Fibroblast of skin of back (primary cell): ENCODE measurements at places on chromosomes 16 and 17.
A peak's percentile ranks its signal among the peaks of the same experiment; 100 is the strongest.

- DNase-seq: no peak
These were observed 34.3 kb downstream of the LIMD2 start for GRCh38 chr17:63665527-63666214.

DNA sequence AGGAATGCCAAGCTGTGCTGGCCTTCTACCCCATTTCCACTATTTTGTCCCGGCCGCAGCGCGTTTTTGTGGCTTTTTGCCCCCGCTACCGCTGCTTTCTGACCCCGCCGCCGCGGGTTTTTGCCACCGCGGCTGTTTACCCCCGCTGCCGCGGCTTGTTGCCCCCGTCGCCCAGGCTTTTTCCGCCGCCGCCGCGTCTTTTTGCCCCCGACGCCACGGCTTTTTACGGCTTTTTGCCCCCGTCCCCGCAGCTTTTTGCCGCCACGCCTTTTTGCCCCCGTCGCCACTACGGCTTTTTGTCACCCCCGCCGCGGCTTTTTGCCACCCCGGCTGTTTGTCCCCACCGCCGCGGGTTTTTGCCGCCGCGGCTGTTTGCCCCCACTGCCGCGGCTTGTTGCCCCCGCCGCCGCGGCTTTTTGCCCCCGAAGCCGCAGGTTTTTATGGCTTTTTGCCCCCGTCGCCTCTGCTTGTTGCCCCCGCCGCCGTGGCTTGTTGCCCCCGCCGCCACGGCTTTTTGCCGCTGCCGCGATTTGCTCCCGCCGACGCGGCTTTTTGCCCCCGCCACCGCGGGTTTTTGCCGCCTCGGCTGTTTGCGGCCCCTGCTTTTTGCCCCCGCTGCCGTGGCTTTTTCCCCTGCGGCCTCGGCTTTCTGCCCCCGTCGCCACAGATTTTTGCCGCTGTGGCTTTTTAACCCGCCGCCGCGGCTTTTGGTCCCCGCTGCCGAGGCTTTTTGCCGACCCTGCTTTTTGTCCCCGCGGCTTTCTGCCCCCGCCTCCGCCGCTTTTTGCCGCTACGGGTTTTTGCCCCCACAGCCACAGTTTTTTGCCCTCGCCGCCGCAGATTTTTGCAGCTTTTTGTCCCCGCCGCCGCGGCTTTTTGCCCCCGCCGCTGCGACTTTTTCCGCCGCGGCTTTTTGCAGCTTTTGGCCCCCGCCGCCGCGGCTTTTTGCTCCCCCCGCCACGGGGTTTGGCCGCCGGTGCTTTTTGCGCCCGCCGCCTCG is 520.4 kb upstream of the WSB1 start:
- no peak for DNase-seq

DNA sequence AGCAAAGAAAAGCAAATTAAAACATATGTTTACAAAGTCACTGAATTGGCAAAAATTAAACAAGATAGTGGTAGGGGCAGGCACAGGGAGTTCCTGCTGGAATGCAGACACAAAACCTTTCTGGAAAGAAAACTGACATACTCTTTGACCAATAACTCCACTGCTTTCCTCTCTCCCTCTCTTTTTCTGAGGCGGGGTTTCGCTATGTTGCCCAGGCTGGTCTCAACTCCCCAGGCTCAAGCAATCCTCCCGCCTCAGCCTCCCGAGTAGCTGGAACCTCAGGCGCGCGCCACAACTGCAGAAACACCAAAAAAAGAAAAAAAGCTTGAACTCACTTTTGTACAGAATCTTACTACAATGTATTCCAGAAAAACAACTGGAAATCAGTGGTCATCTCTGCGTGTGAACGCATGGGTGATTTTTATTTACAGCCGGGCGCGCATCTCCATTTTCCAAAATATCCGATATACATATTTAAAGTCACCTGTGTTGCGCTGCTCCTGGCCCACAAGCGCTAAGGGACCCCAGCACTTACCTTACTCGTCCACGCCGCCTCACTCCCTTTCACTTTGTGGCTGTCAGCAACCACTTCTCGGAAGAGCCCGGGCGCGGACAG is 480 bp downstream of the TXNL4B start:
- peak; percentile 74 for DNase-seq

DNA sequence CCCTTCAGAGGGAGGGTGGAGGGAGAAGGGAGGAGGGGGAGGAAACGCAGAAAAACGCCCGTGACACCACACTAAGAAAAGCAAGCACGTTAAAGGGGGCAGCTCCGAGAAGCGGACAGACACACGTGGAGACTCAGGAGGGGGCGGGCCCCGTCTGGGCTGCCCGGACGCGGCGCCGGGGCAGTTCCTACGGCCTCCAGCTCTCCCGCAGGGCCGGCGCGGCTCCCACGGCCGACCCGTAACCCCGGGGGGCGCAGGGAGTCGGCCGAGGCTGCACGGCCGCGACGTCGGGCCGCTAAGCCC is 362 bp downstream of the KLHDC4 start:
- no peak for DNase-seq

GRCh38 chr17:8066841-8067775 is 20.4 kb downstream of the ALOX12B start:
- DNase-seq: no peak

- DNase-seq: no peak
These were observed 45.2 kb downstream of the ST3GAL2 start for GRCh38 chr16:70393662-70394061.

DNA sequence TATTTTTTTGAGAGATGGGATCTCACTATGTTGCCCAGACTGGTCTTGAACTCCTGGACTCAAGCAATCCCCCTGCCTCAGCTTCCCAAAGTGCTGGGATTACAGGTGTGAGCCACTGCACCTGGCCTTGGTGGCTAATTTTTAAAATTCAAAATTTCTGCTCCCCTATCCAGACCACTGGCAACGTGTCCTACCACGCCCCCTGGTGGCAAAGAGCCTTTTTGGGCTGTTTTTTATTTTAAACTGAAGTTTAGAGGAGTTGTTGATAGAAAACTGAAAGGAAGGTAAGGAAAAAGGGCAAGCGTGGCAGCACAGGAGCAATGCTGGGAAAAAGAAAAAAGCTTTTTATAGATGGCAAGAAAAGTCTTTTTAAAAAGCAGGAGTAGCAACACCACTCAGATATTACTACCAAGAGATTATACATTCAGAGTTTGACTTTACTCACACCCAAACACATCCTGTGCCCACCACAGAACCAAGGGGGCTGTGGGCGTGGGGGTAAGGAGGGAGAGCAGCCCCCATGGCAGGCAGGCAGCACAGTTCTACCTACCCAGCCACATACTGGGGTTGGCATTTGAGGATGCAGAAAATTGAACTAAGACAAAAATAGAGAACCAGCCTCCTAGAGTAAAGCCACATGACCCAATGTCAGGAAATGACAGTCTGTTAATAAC is 4.2 kb upstream of the MXRA7 start:
- peak; percentile 57 for DNase-seq

DNA sequence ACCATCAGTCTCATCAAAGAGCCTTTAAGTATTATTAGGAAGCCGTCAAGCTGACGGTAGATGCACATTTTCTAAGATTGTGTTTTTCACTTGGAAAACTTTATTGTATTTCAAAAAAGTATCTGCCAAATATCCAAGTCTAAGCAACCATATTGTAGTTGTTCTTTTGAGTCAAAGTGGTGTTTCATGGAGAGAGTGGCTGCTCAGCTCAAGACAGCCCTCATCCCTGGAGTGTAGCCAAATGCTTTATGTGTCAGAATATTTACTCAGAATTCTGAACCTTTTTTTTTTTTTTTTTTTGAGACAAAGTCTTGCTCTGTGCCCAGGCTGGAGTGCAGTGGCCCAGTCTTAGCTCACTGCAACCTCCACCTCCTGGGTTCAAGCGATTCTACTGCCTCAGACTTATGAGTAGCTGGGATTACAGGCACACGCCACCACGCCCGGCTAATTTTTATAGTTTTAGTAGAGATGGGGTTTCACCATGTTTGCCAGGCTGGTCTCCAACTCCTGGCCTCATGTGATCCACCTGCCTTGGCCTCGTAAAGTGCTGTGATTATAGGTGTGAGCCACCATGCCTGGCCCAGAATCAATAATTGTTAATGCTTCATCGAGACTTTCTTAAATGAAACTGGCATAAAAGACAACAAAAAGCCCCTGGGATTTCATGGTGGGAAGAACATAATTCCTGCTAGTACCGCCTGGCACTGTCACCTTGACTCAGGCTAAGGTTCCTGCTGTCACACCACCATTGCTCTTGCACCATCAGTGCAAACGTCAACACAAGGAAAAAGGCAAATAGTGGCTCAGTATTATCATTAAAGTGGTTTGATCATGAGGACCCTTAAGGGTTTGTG is 45.5 kb downstream of the PRKCA start:
- DNase-seq: peak; percentile 79

DNA sequence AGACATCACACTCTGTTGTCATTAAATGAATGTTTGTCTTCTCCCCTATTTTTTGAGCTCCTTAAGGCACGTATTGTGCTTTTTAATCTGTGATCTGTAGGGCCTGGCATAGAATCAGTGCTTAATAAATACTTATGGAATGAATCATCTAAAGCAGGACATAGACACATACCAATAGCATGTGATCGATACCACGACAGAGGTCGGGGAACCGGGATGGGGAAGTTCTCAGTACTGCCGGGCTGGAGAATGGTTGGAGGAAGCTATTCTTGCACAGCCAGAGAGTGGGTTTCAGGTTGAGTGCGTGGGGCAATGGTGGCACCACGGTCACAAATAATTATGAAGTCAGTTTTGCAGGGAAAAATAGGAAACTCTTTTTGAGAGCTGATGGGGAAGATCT is 26.8 kb downstream of the NLRP1 start:
- peak; percentile 81 for DNase-seq

DNA sequence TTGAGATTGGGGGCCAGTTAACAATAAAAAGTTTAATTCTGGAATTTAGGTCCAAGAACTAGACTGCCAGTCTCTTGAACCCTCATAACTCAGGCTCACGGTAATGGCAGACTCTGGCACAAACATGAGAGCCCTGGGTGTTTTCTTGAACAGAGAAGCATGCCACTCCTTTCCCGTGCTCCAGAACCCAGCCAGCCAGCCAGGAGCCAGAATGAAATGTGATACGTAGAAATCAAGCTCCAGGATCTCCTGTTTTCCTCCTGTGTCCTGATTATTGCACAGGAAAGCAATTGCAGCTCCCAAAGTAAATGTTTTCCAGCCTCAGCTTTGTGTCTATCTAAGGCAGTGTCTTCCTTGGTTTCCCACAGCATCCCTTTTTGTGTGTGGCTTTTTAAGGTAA is 46.2 kb upstream of the NOL11 start:
- no peak for DNase-seq

- no peak for DNase-seq
These were observed 249.0 kb upstream of the CCL2 start for GRCh38 chr17:34006126-34006525.

- DNase-seq: no peak
These were observed 106.4 kb downstream of the YPEL2 start for GRCh38 chr17:59437791-59438281.

- peak; percentile 89 for DNase-seq
These were observed at the start of gene ITGA3 for GRCh38 chr17:50055426-50056216. TSS of gene ITGA3 (plus strand) at chr17:50056110. CDS start at chr17:50056440, 330 bp downstream.

DNA sequence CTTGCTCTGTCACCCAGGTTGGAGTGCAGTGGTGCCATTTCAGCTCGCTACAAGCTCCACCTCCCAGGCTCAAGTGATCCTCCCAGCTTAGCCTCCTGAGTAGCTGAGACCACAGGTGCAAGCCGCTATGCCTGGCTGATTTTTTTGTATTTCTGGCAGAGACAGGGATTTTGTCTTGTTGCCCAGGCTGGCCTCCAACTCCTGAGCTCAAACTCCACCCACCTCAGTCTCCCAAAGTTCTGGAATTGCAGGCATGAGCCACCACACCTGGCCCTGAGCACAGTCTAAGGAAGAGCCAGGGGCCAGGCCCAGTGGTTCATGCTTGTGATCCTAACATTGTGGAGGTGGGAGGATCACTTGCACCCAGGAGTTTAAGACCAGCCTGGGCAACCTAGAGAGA is 21.8 kb upstream of the BCO1 start:
- DNase-seq: no peak

DNA sequence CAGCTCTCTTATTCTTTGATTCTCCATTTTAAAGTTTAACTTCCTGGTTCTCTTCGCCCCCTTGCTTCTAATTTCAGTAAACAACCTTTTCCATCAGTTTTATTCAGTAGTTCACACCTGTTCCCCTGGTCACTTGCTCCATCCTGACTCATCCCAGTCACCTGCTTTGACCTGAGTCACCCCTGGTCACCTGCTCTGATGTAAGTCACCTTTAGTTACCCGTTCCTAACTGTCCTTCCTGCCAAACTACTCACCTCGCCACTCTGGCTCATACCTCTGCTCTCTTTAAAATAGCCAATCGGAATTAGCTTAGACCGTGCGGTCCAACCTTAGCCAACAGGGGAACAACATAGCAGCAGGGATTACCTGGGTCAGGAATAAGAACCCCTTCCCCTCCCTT is 4.7 kb upstream of the NLRC5 start:
- DNase-seq: no peak

GRCh38 chr17:28097901-28098300 is 55.4 kb downstream of the NLK start:
- no peak for DNase-seq

DNA sequence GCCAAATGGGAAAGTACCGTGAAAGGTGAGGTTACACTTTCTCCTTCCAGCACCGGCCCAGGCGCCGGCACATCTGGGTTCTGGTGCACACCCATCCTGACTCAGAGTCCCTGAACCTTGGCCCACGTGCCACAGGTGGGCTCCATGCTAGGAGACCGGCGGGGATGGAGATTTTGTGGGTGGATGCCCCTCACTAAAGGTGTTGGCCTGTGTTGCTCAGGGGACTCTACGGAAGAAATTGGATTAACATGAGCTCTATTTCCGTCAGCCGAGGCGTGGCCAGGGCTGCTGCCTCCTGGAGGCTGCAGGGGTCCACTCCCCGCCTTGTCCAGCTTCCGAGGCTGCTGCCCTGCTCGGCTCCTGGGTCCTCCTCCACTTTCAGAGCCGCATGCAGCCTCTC is 30.8 kb downstream of the FBXO31 start:
- no peak for DNase-seq

GRCh38 chr17:17279316-17279715 is 1.7 kb downstream of the COPS3 start:
- DNase-seq: no peak

- no peak for DNase-seq
These were observed 4.0 kb downstream of the UNC13D start for GRCh38 chr17:75839942-75840798.

- DNase-seq: no peak
These were observed 13.3 kb downstream of the EIF4A3 start for GRCh38 chr17:80133626-80133970.

DNA sequence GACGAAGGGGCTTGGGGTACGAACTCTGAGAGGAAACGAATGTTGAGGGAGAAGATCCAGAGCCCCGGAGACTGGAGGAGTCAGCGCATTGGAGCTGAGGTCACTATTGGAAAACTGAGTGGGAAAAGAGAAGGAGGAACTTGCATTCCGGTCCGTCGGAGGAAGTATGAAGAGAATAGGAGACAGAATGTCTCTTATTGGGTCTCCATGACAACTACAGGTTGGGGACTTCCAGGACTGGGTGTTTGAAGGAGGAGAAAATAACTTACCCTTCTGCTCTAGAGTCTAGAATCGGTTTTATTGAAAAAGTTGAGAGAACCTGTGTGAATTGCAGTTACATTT is 537 bp downstream of the GOSR1 start:
- DNase-seq: peak; percentile 22
